ENCODE measurements at places on chromosomes 1 and 21. TPM values are rescaled to one million over a fixed set of nuclear protein-coding genes. Genes with fewer than 3 reads are reported as not detected.

PDE9A gene
- 1.2 TPM for total RNA-seq

NPHS2 gene
- total RNA-seq, result not detected

SYNC gene
- total RNA-seq, result 1.2 TPM

BNIPL gene
- 0.12 TPM for total RNA-seq

EFNA3 gene
- 0.52 TPM for total RNA-seq

KDF1 gene
- 8.0 TPM for total RNA-seq

HNRNPCL1 gene
- total RNA-seq, result not detected

PGBD5 gene
- 6.2 TPM for total RNA-seq

CLCA4 gene
- not detected for total RNA-seq

GNPAT gene
- 19.0 TPM for total RNA-seq

OR2T29 gene
- not detected for total RNA-seq

SUCO gene
- total RNA-seq, result 79.8 TPM

CAMSAP2 gene
- 5.9 TPM for total RNA-seq

GPR89B gene
- 7.6 TPM for total RNA-seq

TMOD4 gene
- total RNA-seq, result 0.52 TPM

ABCA4 gene
- 0.03 TPM for total RNA-seq

ACOT11 gene
- total RNA-seq, result 2.9 TPM

RHD gene
- not detected for total RNA-seq

C1orf185 gene
- not detected for total RNA-seq

SPATA6 gene
- 10.2 TPM for total RNA-seq

KCNE2 gene
- total RNA-seq, result not detected

TMEM61 gene
- total RNA-seq, result 1.7 TPM

OR2L3 gene
- not detected for total RNA-seq

OR2L8 gene
- total RNA-seq, result not detected

BARHL2 gene
- total RNA-seq, result not detected

All from pancreas (tissue), 10 donors.